GM12891 (cell line): ENCODE measurements at places on chromosomes 13 and 19.

- DNase-seq, result no peak
These were observed 244.4 kb downstream of the DLEU7 start for GRCh38 chr13:50599046-50599445.

- no peak for DNase-seq
These were observed 3.3 kb upstream of the PEX11G start for GRCh38 chr19:7492142-7492541.

GRCh38 chr19:35931161-35931873, 4.9 kb upstream of the LRFN3 start:
- DNase-seq, result peak; percentile 97

DNA sequence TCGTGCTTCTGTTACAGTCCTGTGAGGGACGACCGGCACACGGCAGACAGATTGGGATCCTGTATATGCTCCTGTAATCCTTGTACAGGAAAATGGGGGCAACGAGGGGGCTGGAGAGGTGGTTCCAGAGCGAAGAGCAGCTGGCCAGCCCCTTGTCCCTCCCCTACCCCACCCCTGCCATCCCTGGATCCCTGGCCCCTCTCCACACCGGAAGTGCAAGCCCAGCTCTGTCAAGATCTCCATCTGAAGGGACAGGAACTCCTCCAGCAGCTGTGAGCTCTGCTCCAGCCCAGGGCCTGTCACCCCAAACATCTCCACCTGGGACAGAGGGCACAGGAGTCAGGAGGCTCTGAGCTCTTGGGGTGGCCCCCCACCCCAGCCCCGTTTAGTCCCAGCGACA, 5.5 kb upstream of the CCER2 start:
- DNase-seq, result no peak

DNA sequence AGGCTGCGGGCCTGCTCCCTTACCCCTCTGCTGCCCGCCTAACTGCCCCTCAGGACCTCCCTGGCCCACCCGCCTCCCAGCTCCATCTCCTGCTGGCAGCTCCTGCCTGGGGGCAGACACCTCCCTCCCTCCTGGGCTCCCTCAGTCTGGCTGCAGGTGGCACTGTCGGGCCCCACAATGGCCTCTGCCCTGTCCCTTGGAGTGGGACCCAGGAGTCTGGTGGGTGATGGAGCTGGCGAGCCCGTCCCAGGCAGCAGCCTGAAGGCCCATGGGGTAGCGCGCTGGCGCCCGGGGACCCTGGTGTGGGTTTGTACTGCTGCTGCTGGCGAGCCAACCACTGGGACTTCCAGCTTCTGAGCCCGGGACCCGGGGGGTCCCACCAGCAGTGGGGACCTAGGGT, 83.6 kb downstream of the KDM4B start:
- DNase-seq, result no peak

DNA sequence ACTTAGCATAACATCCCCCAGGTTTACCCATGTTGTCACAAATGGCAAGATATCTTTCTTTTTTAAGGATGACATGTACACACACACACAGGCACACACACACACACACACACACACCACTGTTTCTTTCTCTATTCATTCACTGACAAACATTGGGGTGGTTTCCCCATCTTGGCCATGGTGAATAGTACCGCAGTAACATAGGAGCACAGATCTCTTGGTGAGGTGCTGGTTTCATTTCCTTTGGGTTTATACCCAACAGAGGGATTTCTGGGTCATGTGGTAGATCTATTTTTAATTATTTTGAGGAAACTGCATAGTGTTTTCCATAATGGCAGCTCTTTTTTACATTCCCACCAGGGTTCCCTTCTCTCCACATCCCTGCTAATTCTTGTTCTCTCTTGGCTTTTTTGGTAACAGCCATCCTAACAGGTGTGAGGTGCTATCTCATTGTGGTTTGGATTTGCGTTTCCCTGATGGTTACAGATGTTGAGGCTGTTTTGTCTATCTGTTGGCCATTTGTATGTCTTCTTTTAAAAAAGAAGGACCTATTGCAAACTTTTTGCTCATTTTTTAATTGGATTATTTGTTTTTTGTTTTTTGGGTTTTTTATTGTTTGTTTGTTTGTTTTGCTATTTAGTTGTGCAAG, 251.7 kb upstream of the IRS2 start:
- no peak for DNase-seq

- peak; percentile 30 for DNase-seq
These were observed 25.4 kb downstream of the COMMD6 start for GRCh38 chr13:75512253-75512652.

GRCh38 chr19:1567116-1567847, 843 bp downstream of the MEX3D start:
- DNase-seq, result no peak

GRCh38 chr13:54775501-54776191, 1747.0 kb downstream of the OLFM4 start:
- no peak for DNase-seq

DNA sequence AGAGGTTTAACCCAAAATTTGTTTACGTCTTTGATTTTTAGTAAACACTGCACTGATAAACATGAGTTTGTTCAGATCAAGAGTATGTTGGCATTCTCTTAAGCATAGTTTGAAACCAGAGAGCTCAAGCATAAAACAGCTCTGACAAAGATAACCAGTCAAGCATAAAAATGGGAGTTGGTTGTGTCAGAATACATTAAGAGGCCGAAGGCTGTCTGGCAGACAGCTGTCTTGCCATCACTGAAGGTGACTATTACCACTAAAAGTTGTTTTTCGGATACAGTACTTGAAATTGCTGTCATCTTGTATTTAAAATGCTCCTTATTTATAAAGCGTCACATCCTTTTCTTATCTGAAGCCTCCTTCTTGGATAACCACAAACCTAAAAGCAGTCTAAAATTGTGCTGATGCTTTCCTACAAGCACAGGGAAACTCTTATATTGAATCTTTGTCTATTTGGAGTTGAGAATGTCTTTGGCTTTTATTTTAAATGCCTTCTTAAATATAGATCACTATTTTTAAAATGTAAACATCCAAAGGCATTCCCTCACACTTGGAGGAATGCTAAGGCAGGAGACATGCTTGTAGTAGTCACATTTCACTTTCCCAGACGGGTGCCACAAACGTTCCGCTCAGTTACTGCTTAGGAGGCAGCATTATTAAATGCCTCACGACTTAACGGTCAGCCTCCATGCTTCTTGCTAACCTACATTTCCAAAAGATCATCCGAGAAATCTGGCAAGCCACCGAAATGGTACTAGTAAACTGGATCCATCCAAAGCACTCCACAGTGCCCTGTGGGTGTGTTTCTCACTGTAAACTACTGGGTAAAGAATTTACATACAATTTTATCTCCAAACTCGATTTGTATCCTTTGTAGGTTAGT, 1.5 kb downstream of the SMAD9 start:
- DNase-seq, result no peak

DNA sequence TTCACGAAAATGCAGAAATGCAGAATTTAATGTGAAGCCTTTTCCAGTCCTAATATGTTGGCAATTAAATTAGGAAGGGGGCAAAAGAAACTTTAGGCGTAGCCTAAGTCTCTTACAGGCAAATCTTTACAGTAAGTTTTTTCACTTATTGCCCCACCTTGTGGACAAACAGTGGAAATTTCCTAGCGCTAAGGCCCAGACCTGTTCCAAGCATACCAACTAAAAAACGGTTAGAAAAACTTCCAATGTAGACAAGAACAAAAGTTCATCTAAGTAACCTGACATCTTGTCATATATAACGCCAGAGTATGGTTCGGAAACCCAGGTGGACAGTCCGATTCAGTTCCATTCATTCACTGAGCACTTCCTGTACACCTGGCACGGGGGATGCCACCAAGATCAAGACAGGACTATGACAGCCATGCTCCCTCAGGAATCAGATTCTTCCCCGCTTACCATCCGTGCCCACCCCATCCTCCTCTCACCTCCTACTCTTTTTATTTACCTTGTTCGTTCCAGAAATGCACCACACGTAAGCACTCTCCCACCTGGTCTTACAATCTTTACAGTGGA, 4.9 kb downstream of the ZAR1L start:
- DNase-seq, result peak; percentile 16

GRCh38 chr13:20349564-20350381, 117.7 kb upstream of the GJB6 start:
- DNase-seq, result no peak

DNA sequence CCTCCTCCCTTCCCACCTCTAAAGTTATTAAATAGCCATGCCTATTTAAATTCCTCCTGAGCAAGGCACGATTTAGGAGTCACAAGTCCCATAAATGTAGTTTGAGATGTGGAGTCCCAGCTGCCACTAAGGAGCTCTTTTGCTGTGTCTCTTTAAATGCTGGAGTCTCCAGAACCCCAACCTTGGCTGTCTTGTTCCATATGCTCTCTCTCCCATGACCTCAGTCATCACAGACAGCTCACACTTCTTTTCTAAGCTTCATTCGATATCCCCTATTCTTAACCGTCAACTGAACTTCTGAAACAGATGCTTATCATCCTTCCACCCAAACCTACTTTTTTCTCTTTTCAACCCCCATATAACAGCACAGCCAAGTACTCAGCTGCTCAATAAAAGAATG, 197.1 kb downstream of the VWA8 start:
- no peak for DNase-seq

DNA sequence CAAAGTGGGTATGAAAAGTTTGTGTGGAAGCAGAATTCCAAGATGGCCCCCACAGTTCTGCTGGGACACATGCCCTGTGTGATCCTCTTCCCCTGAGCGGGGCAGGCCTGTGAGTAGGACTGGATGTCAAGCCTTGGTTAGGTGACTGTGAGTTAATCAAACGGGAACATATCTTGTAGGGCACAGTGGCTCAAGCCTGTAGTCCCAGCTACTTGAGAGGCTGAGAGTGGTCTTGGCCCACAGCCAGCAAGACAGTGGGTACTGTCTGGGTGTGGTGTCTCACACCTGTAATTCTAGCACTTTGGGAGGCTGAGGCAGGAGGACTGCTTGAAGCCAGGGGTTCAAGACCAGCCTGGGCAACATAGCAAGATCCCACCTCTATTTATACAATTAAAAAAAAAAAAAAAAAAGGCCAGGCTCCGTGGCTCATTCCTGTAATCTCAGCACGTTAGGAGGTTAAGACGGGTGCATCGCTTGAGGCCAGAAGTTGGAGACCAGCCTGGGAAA, 6.4 kb downstream of the ZNF653 start:
- DNase-seq, result no peak

DNA sequence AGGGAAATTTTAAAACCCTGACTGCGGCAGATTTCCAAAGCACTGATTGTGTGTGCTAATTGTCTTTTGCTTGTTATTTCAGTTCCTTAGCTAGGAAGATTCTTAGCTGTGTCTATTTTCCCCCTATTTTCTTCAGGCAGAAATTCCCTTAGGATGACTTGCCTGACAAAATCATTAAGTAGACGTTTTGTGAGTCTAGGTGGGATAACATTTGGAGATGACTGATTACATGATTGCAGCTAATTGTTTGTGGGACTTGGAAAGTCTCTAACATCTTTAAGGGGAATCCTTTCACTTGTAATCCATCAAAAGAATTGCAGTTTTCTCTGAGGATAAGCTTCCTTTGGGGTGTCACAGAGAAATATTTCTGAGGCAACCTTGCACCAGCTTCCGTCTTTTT, 228.0 kb downstream of the OXGR1 start:
- DNase-seq, result no peak

GRCh38 chr13:64867856-64868255, 2362.3 kb downstream of the PCDH9 start:
- DNase-seq, result no peak

DNA sequence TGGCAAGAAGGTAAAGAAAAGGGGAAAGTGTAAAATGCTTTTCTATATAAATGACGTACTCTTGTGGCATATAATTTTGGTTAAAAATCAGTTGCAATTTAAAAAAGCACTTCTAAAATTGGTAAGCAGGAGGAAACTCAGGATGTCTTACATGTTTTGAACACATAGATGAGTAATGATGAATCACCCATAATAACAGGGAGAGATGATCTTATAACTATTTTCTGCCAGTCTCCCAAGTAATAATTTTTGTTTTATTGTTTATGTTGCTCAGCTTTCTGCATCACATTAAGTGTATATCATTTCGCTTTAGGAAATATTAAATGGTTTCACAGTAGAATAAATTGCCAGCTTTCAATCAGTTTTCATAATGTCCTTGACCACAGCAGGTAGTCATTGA, 1430.7 kb upstream of the PCDH20 start:
- DNase-seq, result no peak

GRCh38 chr19:12603714-12604113, 6.9 kb downstream of the ZNF490 start:
- peak; percentile 41 for DNase-seq

GRCh38 chr13:51451467-51452360, 1.1 kb downstream of the INTS6 start:
- DNase-seq, result no peak

DNA sequence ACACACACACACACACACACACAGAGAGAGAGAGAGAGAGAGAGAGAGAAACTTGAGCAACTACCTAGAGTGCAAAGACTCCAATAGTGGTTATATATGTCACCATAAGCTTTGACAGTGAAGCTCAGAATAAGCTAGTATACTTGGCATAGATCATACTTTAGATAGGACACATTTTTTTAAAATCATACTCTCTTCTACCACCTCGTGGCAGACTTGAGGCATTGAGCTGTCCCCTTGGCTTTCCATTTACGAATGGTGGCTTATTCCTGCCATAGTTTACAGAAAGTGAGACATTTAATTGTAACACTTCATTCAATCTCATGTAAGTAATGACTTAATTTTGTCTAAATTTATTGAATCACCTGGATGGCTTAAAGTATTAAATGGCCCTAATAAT, 108.2 kb downstream of the EDNRB start:
- DNase-seq, result peak; percentile 6

- DNase-seq, result peak; percentile 12
These were observed 175.1 kb upstream of the KL start for GRCh38 chr13:32840989-32841713.

- no peak for DNase-seq
These were observed 1316.7 kb upstream of the SLC10A2 start for GRCh38 chr13:104382951-104383350.

DNA sequence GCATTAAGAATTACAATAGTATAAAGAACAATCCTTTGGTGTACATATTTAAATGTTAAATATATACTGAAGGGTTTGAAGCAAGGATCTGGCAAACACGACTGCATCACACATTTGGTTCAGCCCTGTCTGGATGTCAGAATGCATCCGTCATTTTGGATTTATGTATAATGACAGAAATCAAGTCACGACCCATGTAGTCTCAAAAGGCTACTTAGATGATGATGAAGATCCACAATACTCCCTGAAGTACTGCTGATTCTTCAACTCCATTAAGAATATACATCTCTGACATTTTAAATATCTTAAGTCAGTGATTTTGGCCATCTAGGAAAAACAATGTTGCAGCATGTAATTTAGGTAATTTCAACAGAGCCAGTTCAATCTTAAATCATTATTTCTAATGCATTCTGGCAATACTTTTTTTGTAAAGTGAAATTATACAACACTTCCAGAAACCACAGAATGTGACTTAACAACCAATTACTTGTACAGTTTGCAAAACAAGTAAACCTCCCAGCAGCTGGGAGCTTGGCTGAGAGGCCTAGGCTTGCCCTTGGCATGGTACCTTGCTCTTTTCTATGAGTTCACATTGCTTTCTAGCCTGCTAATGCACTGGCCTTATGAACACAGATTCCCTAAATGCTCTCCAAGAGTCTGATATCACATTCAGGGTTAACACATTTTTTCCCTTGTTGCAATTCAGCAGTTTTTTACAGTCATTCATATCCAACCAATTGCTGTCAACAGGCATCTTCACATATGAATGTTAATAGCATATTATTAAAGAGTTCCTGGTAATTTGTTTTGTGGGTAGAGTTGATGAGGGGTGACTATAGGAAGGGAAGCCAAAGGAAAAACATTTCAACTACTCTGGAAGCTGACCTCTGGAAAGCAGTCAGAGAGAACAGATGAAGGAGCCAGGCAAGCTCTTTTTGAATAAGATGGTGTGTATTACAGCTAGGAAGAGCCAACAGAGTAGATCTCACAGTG, 175.2 kb downstream of the ENOX1 start:
- DNase-seq, result no peak

- no peak for DNase-seq
These were observed 46.8 kb downstream of the CD320 start for GRCh38 chr19:8261347-8261746.
